ENCODE measurements at places on chromosomes 2 and 18.

- DNase-seq, result no peak
Observed at GRCh38 chr2:219508971-219509779, 5.1 kb upstream of the ASIC4 start.

DNA sequence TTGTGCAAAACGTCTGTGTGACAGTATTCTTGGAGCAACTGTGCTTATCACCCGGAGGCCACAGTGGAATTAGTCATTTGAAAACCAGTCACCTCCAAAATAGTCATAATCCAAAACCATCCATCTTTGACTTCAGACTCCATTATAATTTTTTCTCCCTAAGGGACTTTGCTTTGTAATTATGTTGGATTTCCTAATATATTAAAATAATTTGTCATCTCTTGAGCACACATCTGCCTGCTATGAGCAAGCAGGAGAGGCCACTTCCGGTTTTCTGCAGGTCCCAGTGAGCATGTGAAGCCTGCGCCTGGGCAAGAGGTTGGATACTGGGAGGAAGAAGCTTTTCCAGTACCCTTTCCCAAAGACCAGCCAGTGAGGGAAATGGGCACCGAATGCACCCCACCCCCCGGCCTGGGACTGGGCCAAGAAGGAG lies 57.7 kb downstream of the ODC1 start:
- DNase-seq, result no peak

GRCh38 chr2:29446847-29447246 lies 331.6 kb downstream of the CLIP4 start:
- DNase-seq, result no peak

- no peak for DNase-seq
Observed at GRCh38 chr2:43031471-43032212, 194.8 kb downstream of the ZFP36L2 start.

DNA sequence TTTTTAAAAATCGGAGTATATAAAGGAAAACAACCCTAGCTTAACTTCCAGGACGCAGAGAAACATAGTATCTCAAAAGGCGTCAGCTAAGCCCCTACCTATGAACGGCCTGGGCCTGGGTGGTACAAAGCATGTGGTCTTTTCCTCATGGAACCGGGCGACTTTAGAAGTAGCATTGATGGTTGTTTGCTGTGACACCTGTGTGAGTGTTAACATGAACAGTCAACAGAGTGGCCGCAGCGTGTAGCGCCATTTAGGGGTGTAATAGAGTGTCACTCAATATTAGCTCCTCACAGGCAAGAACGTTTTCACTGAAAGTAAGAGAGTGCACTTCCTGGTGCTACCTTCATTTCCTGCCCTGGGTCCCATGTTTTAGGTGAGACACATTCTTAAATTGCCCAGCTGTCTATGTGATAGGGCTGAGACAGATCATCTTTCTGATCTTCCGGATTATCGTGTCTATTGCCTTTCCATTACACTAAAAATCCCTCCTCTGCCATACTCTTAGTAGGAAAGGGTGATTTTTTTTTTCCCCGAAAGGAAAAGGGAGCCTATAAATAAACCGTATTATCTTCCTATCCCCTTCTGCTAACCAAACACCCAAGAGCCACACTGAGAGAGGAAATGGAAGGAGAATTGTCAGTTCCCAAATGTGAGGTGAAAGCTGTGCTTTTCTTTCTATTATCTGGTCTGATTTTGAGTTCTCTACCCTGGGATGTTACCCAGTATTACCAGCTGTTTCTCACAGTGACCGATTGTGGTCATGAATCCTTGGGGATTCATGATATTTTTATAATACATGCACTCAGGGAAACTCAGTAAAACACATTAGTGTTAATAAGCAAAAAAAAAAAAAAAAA lies 1.3 kb downstream of the GORASP2 start:
- peak; percentile 48 for DNase-seq

GRCh38 chr18:35252466-35252865 lies 11.6 kb downstream of the ZNF397 start:
- DNase-seq, result no peak

DNA sequence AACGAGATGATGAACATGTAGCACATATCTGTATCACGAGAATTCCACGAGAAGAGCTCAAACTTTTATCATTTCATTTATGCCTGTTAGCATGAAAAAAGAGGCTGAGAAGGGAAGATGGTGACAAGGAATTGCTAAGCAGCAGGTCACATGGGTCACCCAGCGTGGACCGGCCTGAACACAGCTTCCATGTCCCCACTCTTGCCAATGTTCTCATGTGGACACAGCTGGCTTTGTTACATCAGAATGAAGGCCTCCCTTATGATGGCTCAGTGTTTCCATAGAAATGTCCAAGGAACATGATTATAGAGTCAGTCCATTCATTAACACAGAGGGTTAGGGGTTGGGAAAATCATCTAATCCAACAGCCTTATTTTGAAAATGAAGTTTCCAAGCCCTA lies 215.4 kb downstream of the CMPK2 start:
- no peak for DNase-seq

DNA sequence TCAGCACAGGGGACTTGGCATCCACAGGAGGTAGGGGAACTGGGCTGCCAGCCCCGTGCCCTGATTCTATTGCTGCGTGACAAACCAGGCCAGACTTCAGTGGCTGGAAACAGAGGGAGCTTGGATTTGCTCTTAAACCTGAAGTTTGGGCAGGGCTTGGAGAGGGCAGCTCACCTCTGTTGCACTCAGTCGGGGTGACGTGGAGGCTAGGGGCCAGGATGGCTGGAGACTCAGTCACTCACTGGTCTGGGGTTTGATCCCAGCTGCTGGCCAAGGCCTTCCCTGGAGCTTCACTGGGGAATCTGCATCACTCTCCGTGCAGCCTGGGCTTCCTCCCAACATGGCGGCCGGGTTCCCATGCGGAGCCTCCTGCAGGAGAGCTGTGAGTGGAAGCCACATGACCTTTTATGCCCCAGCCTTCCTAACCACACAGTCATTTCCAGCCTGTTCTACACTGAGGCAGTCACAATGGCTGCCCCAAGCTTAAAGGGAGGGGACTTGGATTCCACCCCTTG lies 175.2 kb upstream of the HDAC4 start:
- DNase-seq, result no peak

- no peak for DNase-seq
Observed at GRCh38 chr2:218089259-218089658, 20.2 kb downstream of the RUFY4 start.

GRCh38 chr2:100776445-100776844 lies 43.5 kb upstream of the NPAS2 start:
- no peak for DNase-seq

- DNase-seq, result no peak
Observed at GRCh38 chr18:25253779-25254178, 98.2 kb downstream of the ZNF521 start.

GRCh38 chr2:191401287-191401686 lies 156.1 kb downstream of the MYO1B start:
- no peak for DNase-seq

GRCh38 chr2:57523304-57523703 lies 523.3 kb upstream of the VRK2 start:
- DNase-seq, result no peak

GRCh38 chr2:223954401-223954800 lies 2.9 kb upstream of the MRPL44 start:
- DNase-seq, result no peak

DNA sequence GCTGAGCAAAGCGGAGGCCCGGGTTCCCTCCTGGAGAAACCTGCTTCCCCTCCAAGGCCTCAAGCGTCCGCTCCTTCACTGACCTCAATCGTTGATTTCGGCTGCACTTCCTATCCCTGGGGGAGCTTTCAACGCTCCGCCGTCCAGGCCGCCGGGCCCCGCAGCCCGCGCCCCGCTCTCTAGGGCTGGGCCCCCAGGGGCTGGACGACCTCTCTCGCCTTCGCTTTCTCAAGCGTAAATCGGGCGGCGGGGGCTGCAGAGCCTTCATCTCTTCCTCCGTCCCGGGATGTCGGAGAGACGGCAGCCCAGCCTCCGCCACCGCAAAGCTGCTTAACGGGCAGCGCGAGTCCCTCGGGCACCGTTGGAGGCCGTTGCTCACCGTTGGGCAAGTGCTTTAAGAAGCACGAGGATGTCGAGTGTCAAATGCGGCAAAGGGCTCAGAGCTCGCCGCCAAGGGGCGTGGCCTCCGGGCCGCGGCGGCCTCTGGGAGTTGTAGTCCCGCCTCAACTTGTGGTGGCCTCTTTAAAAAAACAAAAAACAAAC lies 8.5 kb downstream of the HES6 start:
- no peak for DNase-seq

DNA sequence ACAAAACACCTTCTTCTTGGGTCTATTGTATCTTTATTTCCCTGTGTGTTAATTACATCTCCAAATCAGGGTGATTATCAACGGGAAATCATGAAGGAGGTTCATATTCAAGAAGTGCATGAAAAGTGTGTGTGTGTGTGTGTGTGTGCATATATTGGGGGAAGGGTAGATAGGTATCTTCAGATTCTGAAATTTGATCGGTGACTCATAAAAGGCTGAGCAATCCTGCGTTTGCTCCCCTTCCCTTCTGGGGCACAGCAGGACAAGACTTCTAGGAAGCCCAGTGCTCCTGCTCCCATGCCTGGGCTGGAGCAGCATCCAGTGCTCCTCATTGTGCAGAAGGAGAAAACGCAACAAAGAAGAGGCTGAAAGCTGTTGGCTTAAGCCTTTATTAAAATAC lies 25.8 kb downstream of the MC5R start:
- no peak for DNase-seq

DNA sequence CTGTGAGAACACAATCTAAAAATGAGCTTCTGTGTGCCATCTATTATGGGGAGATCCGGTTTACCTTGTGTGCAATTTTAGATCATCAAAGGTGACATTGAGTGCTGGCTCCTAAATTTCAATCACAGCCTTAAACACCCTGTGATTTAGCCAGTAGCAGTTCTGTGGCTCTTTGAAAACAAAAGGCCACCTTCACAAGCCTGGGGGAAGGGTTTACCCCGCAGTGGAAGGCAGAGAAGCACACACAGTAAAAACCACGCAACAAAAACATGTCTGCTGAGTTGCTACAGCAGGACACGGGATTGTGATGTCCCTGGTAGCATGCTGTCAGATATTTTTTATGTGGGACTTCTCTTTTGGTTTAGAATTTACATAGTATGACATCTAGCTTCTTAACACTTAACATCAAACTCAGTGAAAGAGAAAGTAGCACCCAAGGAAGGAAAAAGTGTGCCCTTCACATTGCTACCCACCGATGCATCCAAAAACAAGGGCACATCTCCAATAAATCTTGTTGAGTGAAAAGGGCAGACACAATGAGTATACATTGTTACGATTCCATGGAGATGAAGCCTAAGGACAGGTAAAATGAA lies 56.1 kb upstream of the RNF152 start:
- no peak for DNase-seq

DNA sequence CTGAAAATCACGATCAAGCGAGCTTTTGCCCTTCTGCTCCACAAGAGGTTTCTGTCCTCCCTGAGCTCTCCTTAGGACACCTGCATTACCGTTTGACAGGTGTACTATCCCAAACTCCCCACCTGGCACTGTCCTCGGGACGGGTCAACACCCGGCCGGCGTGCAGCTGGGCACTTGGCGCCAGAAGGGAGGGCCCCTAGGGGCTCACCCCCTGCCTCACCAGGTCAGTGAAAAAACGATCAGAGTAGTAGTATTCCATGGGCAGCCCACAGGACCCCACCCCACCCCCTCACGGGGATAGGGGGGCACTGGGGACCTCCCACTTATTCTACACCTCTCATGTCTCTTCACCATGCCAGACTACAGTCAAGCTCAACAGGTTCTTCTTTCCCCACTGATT lies 117.6 kb upstream of the ANKRD30BL start:
- DNase-seq, result no peak

DNA sequence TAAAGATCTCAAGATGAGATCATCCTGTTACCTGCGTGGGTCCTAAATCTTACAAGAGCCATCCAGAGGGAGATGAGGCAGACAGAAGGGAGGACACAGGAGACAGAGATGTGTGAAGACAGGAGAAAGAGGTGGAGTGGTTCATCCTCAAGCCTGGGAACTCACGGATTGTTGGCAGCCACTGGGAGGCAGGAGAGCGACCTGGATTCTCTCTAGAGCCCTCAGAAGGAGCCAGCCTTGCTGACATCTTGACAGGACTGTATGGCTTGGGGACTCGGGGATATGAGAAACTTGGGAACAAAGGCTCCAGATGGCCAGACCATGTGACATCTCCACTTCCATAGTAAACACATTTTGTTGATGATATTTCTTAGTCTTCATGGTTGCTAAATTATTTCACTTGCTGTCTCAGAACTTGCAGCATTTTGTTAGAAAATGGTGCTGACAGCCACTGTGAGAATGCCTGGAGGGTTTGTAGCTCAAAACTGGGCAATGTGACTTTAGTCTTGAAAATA lies 57.8 kb upstream of the MC2R start:
- no peak for DNase-seq

DNA sequence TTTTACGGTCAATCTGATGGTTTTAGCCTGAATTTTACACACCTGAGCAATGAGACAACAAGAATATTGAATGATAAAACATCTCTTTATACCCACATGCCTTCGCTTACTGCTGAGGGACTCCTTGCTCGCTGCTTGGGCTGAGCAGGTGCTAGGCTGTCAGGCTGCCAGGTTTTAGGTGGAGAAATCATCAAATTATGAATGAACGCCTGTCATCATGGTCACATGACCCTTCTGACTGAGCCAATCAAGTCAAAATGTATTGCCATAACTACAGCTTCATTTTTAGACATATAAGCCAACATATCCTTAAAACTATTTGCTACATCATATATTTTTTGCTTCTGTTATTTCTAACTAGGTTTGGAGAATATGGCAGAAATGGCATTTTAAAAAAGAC lies 274.0 kb downstream of the LNPK start:
- DNase-seq, result no peak

- no peak for DNase-seq
Observed at GRCh38 chr2:191747170-191747530, 69.2 kb downstream of the NABP1 start.

GRCh38 chr2:12313445-12314126 lies 403.1 kb upstream of the TRIB2 start:
- no peak for DNase-seq

GRCh38 chr2:230134496-230135129 lies 65.9 kb upstream of the SLC16A14 start:
- no peak for DNase-seq

GRCh38 chr18:9947248-9947647 lies 33.4 kb downstream of the VAPA start:
- DNase-seq, result no peak

DNA sequence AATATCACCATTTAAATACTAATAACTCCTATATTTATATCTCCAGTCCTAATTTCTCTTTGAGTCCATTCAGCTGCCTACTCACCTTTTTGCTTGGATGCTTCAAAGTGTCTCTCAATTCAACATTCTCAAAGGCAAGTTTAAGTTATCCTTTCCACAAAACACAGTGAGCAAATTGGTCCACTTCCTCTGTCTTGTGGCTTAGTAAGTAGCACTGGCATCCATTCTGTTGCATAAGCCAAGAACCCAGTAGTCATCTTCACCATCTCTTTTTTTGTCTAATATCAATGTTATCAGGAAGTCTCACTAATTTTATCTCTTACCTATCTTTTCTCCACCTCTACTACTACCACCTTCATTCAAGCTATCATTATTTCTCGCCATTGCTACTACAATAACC lies 27.4 kb upstream of the IL1RL1 start:
- DNase-seq, result no peak

- no peak for DNase-seq
Observed at GRCh38 chr2:134762508-134762907, 43.7 kb upstream of the TMEM163 start.
